Activated naive CD4-positive, alpha-beta T cell (primary cell): ENCODE measurements at places on chromosomes 3 and 15.

- DNase-seq, result no peak
These were observed 18.9 kb downstream of the HDC start for GRCh38 chr15:50246631-50247030.

- DNase-seq, result no peak
These were observed 1.8 kb downstream of the GORASP1 start for GRCh38 chr3:39105687-39106063.

DNA sequence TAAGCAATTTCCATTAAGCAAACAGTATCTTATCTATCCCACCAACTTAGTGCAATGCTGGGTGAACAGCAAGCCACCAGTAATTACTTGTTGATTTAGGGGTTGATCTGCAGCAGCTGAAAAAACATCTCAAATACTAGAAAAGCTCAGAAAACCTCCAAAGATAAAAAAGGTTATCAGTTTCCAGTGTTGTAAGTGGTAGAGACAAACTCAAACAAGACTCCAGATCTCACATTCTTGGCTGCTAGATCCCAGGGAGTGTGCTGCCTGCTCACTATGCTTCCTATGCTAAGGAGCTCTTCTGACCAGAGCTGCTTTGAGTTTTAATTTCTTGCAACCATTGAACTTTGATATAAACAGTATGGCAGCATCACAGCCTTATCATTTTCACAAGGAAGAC, 11.3 kb downstream of the B3GALNT1 start:
- no peak for DNase-seq

DNA sequence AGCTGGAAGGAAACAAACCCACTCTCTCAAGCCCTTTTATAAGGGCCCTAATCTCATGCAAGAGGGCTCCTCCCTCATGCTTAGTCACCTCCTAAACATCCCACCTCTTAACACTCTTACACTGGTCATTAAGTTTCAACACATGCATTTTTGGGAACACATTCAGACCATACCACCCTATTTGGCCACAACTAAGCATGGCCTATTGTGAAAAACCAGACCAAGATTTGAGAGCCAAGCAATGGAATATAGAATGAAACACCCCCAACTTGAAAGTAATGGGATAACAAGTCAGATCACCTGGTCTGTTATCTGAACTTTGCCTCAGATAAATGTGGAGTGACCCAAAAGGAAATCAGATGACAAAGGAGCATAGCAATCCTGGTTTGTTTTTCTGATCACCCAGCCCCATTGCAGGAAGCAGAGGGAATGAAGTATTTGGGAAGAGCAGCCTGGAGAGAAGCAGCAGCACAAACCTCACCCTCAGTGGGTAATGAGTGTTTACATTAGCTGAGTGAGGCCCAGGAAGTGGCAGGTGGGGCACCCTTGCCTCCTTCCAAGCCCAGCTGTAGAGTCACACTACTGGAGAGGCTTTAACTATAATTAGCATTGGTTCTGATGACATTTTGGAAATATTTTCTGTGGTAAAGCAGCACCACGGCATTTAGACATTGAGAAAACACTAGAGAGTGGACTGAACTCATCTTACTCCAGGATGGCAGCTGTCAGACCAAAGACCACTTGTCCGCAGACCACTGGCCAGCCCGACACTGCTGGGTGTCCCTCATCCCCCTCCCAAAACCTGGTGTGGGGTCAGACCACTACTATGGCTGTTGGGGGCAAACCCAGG, 48.8 kb upstream of the PRTG start:
- no peak for DNase-seq

GRCh38 chr3:134237454-134238145, 13.1 kb downstream of the RYK start:
- DNase-seq, result no peak

DNA sequence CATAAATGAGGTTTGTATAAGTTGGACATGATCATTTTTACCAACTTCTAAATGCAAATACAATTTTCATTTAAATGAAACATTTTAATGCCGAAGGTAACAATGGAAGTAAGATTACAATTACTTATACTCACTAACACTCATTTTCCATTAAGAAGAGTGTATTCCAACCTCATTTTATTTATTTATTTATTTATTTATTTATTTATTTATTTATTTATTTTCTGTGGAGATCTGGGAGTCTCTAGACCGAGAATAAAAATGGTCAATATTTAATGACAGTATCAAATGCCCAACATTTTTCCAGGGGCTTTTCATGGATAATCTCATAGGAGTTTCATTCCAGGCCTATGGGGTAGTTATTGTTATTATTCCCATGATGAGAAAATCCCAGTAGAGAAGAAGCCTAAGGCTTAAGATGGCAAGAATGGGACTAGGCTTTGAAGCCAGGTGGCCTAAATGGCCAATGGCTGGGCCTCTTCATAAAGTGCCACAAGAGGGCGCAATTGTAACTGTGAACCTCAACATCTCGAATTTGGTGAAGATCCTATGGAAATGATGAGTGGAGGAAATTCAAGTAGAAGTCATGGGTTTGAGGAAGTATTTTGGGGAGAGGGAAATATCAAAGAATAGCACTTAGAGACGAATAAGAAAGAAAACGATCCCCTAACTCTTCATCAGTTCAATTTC, 21.3 kb downstream of the VGLL3 start:
- DNase-seq, result no peak

- DNase-seq, result no peak
These were observed 115.1 kb upstream of the ARHGEF3 start for GRCh38 chr3:56916716-56917360.
